ENCODE measurements at places on chromosomes 5 and 9.

GRCh38 chr5:158007336-158007735, 148.4 kb upstream of the CLINT1 start:
- DNase-seq, result no peak

GRCh38 chr5:31362529-31362900, 169.0 kb downstream of the CDH6 start:
- DNase-seq, result no peak

DNA sequence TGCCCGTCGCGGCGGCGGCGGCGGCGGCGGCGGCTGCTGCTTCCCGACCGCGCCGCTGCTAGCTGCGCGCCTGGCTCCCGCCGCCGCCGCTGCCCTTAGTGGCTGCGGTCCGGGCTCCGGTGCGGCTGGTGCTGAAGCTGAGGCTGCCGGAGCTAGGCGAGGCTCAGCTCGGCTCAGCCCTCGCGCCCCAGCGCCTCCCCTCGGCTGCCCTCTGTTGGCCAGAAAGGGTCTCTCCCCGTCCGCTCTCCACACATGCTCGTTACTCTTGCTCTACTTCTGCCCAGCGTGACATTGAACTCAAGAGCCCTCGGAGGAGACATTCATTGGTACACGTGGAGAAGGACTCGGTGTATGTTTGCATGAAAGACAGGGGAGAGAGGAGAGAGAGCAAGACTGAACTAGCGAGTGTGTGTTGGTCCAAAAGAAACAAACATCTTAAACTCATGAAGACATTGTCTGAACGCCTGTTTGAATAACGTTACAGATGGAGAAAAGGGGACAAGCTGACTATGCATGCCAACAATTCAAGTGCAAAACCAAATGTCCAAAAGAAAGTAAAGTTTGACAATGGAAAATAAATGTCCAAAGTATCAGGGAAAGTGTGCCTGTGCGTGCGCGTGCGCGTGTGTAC, at the start of gene HCN1:
HCN1 (minus strand) TSS at position 175 of the 631 bp plus-strand sequence.
- DNase-seq, result peak; percentile 3

- DNase-seq, result no peak
Measured at GRCh38 chr5:41095324-41096101, 24.4 kb upstream of the MROH2B start.

DNA sequence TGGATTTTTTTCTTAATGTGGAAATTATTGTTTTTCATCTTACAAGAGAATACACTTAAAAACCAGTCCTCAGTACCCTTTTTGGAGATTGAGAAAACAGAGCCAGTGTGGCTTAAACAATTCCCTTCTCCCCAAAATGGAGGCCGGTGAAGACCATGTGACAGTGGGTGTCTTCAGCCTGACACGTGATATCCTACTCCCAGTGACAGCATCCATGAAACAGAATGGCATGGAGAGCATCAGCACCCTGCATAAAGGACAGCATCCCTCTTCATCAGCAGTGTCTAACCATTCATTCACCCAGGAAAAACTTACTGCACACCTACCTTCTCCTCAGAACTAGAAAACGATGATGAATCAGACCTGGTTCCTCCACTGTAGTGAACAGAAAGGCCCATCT, 103.4 kb upstream of the RAI14 start:
- DNase-seq, result no peak

All from activated CD8-positive, alpha-beta memory T cell treated with anti-CD3 and anti-CD28 coated beads for 48 hours (primary cell).